ENCODE measurements at places on chromosomes 16 and 17.

GRCh38 chr17:73628642-73629552, 15.3 kb downstream of the SDK2 start:
- DNase-seq: no peak

- no peak for DNase-seq
Observed at GRCh38 chr17:68302066-68302564, 10.8 kb downstream of the ARSG start.

GRCh38 chr17:77493901-77494663, 353.3 kb downstream of the SEC14L1 start:
- DNase-seq: no peak

DNA sequence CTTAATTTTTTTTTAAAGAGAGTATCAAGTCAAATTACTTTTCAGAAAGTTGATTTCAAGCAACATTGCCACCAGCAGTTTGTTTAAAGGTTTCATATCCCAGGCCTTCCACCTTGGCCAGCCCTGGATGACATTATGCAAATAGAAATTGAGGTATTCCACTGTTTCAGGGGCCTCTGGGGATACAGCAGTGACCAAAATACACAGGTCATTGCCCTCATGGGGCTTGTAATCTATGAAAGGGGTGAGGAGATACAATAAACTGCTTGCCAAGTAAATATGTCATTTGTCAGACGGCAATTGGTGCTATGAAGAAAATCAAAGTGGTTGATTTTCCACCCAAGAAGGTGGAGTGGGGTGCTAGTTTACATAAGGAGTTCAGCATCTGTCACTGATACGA, 37.8 kb upstream of the TMC5 start:
- DNase-seq: no peak

DNA sequence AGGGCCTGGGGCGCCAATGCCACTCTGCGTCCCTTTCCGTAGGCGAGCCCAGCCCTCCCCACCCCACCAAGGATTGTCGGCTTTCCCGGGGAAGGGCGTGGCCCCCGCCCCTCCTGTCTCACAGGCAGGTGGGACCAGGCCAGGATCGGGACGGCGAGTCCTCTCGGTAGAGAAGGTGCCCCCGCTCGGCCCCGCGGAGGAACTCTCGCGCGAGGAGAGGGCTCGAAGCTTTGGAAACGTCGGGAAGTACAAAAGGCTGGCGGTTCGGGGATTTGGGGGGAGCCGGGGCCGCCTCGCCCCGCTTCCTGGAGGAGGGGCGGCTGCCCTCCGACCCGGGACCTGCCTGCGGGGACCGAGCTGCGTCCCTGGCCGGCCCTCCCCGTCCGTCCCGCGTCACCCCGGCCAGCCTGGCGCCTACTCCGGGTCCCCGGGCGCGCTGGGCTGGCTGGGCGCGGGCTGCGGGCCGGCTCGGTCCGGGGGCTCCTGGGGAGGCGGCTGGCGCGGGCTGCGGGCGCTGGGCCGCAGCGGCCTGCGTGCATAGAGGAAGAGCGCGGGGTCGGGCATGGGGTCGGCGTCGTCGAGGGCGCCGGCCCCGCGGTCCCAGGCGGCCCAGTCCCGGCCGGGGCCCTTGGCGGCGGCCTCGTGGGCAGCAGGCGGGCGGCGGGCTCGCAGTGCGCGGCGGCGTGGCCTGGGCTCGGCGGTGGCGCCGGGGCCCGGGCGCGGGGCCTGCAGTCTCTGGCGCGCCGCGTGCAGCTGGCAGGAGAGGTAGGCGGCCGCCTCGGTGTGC, 12.6 kb upstream of the CLUH start:
- no peak for DNase-seq

DNA sequence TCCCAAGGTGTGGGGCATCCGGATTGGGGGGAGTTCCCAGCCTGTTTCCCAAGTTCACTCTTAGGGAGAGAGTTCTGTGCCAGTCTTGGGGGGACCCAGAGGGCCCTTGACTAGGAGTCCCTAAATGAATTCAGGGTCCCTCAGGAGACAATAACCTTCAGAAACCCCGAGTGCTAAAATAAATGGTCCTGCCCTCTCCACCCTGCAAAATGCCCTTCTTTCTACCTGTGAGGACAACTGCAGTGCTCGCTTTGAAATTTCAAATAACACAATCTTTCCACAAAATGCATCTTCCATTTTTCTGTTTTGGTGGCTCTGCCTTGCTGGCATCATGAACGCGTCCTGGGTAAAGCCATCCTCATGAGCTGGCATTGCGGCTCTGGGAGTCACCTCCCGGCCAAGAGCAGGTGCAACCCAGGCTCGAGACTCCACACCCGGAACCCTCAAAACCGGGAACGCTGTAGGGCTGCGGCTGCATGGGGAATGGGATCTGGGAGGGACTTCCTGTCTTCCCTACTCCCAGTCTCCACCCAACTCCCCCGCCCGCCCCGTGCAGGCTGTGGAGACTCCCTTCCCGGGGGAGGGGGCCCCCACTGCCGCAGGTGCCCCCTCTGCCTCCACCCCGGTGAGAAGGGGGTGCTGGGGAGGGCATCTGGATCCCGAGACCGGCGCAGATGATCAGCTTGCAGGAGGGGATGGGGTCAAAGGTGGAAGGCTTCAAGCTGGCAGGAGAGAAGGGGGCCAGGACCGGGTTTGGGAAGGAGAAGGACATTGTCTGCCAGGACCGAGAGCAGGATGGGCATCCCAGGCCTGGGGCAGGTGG, at the start of gene ZNF205:
TSS of gene ZNF205 (plus strand) at position 529 of the 823 bp plus-strand sequence. CDS start 845 bp downstream, outside the sequence.
- no peak for DNase-seq

- DNase-seq: no peak
Observed at GRCh38 chr17:22265807-22266206, 573.5 kb downstream of the KCNJ18 start.

DNA sequence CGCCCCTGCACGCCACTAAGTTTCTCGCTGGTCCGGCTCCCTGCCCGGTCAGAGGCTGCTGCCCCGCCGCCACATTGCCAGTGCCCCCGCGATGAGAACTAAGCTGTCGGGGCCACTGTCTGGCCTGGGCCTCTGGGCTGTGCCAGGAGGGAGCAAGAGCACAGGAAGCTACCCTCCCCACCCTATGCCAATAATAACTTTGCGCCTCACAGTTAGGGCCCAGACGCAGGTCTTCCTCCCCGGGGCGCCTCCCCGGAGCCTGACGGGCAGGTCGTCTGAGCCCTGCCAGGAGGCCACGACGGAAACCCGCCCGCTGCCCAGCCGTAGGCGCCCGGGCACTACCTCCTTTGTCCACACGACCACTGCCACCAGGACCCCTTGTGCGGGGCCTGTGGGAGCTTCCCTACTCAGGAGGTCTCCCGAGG, 1.5 kb downstream of the ZFPM1 start:
- DNase-seq: no peak

DNA sequence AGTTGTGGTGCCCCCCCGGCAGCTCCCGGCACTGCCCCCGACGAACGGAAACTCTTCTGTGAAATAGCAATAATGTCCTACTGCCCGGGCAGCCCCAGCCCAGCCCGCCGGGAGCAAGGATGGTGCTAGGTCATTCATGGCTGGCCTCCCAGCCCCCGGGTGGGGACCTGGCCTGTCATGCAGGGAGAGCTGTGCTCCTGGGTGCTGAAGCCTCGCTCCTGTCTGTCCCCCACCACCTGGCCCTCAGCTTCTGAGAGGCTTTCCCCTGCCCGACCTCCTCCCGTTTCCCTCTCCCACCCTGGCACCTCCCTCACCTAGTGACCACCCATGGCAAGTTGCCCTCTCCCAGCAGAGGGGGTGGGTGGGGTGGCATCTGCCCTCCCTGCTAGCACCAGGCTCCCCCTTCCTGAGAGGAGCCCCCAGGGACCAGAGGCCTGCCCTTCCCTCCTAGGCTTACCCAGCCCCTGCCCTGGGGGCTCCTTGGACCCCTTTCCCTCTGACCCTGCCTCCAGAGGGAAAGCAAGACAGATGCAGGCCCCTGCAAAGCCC, 13.5 kb downstream of the PAM16 start:
- no peak for DNase-seq

DNA sequence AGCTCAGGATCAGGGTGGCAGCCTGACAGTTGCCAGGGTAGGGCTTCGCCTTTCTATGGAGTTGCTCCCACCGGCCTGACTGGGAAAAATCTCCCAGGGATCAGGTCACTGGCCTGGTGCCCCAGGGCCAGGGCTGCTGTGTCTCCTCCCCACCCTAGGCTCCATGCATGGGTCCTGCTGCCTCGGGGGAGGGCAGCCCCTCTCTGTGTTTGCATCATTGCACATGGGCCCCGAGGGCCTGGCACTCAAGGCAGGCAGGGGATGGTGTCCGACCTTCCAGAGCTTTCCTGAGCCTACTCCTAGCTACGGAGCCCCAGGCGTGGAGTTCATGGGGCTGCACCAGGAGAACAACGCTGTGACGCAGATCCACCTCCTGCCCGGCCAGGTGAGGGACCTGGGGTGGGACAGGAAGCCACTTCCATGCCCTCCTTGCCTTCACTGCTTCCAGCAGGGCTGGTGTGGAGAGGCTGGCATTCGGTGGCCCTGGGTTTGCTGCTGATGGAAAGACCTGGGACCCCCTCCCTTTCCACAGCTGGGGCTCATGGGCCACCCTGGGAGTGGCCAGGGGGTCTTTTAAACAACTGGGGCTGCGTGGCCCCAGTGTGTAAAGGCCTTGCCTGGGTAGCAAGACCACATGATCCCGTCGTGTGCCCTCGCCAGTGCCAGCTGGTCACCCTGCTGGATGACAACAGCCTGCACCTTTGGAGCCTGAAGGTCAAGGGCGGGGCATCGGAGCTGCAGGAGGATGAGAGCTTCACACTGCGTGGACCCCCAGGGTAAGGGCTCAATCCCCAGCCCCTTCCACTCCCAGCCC, 29.5 kb upstream of the MYO15B start:
- DNase-seq: no peak

DNA sequence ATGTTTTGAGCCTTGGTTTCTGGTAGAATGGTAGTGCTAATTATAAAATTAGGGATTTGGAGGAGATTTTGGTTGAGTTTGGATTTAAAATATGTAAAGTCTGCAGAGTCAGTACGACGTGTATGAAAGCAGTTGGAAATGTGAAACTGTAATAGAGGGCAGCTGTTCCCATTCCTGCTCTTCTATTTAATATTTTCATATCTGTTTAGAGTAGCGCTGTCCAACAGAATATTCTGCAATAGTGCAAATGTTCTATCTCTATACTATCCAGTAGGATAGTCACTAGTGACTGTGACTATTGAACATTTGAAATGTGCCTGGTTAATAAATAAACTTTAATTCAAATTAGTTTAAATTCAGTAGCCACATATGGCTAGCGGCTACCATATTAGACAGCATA, 443.4 kb upstream of the SOX9 start:
- no peak for DNase-seq

- DNase-seq: no peak
Observed at GRCh38 chr16:86854626-86855294, 276.4 kb downstream of the FOXL1 start.

GRCh38 chr16:54062361-54063278, 224.0 kb downstream of the IRX3 start:
- DNase-seq: no peak

- DNase-seq: no peak
Observed at GRCh38 chr17:67063141-67063540, 18.8 kb downstream of the CACNG1 start.

DNA sequence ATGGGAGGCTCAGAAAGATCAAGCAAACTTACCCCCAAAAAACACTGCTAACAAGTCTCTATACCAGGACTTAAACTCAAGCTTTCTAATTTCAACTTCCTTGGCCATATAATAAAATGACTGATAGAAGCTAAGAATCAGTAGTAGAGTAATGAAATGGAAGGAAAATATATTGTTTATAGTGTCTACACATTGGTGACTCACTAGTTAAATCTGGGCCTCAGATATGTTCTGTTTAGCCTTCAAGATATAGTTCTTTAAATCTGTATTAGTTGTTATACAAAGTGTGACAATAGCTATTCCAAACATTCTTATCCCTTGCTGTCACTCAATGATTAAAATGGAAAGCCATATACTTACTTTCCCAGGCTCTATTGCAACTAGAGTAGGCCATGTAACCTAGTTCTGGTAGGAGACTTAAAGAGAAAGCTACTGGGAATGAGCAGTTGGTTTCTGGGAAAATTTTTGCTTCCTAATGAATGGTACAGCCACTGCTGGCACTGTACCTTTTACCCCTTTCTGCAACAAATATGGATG, 18.3 kb downstream of the SSH2 start:
- DNase-seq: no peak

Measured in CMK (cell line).